ENCODE measurements at places on chromosomes 3 and 15.

- DNase-seq: no peak
Observed at GRCh38 chr3:152060701-152061100, 187.3 kb downstream of the SUCNR1 start.

GRCh38 chr15:46091860-46092450 lies 457.1 kb downstream of the SQOR start:
- DNase-seq: no peak

DNA sequence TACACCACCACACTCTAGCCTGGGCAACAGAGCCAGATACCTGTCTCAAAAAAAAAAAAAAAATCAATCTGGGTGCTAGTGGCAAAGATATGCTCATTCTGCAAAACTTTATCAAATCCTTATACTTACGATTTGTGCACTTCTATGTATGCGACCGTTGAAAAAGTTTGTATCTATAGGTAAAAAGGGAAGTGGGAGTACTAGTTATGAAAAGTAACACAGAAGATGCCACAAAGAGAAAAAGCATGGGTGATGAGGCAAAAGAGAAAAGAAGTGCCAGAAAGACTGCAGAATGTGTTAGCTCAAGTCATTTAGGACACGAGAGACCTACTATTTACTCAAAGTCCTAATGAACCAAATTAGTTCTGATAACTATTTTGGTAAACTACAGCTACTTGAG lies 407.8 kb downstream of the SHQ1 start:
- no peak for DNase-seq

DNA sequence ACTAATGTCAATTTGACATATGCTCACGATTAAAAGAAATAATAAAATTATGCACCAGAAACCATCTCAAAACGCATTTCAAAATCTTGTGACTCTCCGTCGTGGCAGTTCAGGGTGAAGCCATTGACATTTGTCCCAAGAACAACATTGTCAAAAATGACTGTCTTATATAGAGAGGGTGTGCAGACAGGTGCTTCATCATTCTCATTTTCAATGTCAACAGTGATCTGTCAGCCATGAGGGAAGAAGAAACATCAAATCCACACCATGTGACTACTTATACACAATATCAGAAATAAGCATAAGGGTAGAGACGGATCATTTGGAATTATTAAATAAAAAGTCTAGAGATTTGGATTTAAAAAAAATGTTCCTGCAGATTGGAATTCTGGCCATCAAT lies 65.1 kb upstream of the C3orf49 start:
- no peak for DNase-seq

- DNase-seq: no peak
Observed at GRCh38 chr3:43074482-43074881, 31.4 kb downstream of the POMGNT2 start.

GRCh38 chr15:29674661-29675533 lies 147.4 kb downstream of the TJP1 start:
- no peak for DNase-seq

GRCh38 chr3:78791753-78792152 lies 976.0 kb downstream of the ROBO1 start:
- no peak for DNase-seq

GRCh38 chr3:58207954-58208353 lies 2.8 kb downstream of the DNASE1L3 start:
- no peak for DNase-seq

GRCh38 chr3:192467230-192468140 lies 259.9 kb downstream of the FGF12 start:
- DNase-seq: peak; percentile 12

- no peak for DNase-seq
Observed at GRCh38 chr3:127486321-127486944, 104.1 kb downstream of the TPRA1 start.

GRCh38 chr3:187840856-187841255 lies 95.6 kb upstream of the BCL6 start:
- no peak for DNase-seq

DNA sequence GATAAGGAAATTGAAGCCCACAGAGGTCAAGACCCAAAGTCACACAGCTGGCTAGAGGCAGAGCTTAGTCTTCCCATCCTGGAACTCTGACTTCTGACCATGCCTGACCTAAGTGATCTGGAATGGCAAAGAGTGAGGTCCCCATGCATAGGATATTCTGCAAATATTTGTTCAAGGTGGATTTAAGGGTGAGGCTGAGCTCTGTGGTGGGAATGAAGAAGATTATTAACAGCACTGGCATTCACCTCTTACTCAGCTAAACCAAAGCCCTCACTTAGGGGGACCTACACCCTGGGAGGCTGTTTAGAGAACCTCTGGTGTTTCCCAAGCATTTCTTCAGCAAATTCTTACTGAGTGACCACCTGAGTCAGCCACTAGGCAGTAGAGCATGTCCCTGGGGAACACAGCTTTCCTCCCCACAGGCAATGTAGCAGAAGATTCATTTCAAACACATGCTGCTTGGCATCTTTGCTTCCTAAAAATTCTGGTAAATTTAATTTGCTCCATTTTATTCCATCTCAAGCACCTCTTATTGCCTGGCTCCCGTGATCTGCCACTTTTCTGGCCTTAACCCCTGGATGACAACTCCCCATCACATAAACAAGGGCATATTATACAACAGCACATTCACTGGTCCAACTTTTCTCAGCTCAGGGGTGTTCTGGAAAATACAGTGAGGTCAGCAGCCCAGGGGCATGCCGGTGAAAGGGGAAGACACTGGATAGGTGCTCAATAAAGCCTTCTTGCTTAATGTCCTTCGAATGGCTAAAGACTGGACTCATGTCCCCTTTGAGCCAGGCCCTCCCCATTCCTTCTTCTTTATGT lies 176.0 kb downstream of the ABHD5 start:
- DNase-seq: no peak

GRCh38 chr3:51353691-51354090 lies 31.4 kb upstream of the MANF start:
- DNase-seq: no peak

DNA sequence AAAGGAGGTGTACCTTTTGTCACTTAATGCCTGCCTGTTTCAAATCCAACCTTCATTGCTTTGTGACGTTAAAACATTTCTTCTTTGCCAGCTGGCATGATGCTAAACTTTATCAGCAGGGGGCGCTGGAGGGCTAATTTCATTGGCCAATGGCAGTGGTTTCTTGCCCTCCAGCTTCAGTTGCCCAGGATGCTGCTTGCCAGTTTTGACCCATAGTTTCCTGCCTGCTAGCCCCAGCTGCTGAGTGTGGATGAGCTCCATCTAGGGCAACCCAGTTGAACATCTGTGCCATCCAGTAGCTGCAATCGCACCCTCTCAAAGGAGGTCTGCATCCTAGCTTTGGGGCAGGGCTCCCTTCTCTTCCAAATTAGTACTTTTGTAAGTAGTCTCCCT lies 22.1 kb downstream of the ACKR2 start:
- DNase-seq: peak; percentile 64

GRCh38 chr3:160851629-160852210 lies 95.7 kb downstream of the PPM1L start:
- no peak for DNase-seq

DNA sequence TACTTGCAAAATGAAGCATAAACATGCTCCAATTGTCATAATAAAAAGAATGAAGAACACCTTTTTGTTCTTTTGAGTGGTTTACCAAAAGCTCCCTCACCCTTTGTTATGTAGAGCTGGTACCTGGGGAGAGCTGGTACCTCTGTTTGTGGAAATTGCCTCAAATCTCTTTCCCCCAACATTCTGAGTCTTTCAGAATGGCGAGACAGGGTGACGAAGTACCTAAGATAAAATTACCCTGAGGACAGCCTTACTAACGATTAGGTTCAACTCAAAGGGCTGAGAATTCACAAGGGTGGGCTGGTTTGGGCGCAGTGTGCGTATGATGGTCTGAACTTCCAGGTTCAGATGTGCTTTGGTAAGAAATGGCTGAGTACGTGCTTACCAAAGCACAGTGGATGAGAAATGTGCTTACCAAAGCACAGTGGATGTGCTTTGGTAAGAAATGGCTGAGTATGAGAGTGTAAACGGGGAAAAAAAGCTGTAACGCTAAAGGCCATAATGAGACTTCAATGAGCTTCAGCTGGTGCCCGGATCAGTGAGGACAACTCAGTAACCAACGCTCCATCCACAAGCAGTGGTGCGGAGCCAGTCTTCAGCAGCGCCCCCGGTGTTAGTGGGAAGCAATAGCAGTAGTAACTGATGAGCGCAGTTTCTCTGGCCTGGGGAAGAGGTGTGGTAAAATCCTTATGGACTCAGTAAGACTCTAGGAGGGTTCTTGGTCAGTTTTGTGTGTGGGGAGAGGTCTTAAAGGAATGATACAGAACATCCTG lies 72.3 kb upstream of the LRIG1 start:
- DNase-seq: no peak

DNA sequence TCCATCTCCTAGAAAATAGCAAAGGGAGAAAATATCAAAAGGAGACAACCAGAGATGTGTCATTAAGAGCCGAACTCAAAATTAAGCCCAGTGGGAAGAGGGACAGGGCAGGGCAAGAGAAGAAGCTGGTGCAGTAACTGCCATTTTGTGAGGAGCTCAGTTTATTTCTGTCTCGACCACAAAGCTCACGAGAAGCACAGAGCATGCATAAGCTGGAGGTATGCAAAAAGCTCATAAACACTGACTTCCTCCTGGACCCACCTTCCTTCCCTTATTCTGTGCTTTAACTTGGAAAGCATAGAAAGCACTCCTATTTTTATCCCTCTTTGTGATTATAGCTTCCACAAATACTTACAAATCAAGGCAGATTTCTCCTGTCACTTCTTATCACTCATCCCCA lies 81.3 kb downstream of the DGKG start:
- no peak for DNase-seq

GRCh38 chr3:53588122-53588521 lies 93.7 kb downstream of the CACNA1D start:
- DNase-seq: no peak

GRCh38 chr3:23647706-23648258 lies 158.0 kb upstream of the UBE2E1 start:
- DNase-seq: no peak

DNA sequence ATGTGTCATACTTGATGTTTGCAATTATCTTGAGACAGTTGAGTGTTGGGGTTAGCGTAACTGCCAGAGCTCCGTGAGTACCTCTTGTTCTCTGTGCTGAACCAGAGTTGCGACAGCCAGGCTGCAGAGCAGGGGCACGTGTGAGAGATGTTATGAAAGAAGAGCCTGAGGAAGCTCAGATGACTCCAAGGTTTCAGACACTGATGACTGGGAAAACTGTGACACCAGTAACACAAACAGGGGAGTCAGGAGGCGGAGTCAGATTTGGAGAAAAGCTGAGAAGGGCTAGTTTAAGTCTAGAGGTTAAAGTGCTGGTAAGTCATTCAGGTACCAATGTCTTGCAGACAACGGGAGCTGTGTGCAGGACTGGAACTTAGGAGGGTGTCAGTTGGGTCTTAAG lies 45.0 kb downstream of the BLM start:
- no peak for DNase-seq

- DNase-seq: no peak
Observed at GRCh38 chr3:76293856-76294255, 508.5 kb upstream of the ZNF717 start.

DNA sequence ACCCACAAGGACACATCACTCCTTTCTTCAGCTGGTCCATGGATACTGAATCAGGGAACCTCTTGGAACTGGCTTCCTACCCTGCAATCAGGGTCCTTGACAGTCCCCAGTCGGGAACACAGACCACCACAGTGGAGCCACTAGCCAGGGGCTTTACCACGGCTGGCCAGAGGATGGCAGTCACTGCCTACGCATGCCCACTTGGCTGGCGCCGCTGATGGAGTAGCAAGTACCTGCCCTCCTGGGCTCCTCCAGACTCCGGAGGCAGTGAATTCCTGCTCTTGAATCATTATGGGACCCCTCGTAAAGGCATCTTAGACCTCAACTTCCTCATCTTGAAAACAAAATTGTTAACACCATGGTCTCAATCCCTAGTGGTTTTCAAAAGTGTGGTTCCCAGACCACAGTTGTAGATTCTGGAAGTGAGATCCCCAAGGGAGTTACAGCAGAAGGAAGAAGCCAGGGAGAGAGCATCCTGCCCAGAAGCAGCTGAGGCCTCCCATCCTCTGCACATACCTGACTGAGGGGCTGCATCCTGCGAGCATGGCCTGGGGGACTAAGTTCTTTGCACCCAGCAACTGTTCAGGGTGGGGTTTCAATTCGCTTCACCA lies 9.1 kb upstream of the SKIC8 start:
- DNase-seq: no peak

DNA sequence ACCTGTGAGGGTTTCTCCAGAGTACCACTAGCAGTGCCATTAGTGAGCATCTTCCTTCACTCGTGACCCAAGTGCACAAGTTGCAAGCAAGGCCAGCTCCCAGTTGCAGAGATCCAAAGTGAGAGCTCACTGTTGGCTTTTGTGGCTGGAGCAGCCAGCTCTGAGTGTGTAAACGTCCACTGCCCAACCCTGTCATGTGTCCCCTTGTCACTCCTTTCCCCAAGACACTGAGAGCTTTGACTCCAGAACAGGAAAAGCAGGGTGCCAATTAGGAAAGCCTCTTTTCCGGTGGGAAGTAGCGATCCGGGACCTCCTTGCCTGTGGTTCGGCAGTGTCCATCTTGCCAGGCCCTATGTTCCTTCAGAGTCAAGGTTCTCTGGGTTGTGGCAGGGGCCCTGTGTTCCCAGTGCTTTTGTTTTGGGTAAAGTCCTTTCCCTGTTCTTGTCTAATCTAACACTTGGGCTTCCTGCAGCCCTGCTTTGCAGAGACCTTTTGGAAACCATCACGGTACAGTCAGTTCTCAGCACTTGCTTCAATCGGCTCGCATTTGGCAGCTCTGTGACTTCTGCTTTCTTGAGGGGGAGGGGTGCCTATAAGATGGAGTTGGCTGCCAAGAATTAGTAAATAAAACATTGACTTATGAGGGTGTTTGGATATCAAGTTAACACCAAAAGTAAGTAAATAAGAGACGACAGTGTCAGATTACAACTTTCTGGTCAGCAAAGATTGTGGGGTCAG lies 90.5 kb downstream of the DNASE1L3 start:
- no peak for DNase-seq

DNA sequence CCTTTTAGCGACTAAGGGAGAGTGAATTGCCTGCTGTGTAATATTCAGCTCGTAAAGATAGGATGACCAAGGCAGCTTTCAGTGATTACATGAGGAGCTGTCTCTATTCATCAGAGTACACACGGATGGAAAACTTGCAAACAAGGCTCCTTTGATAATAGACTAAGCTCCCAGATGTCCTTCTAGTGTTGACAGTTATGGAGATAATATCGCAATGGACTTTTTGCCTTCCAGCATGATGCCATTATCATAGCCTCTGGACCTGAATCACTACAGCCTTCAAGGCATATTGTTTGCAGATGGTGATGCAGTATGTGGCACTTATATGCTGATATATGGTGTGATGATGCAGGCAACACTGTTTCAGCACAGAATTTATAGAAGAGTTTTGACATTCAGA lies 93.9 kb downstream of the ECT2 start:
- DNase-seq: no peak

DNA sequence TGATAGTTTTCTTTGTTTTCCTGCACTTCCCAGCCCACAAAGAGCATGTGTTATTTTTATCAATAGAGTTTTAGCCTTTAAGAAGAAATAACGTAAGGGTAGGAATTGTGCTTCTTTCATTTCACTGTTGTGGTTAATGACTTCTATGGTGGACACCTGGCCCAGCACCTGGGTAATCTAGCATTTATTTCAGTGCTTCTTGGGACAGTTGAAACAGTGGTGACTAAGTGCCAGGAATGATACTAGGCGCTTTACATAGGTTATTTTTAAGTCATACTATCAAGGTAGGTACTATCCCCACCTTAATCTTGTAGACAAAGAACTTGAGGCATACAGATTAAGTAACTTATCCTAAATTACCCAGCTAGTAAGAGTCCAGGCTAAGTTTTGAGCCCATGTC lies 243.8 kb downstream of the SOX2 start:
- DNase-seq: no peak

All from effector CD4-positive, alpha-beta T cell (primary cell).